Fibroblast of lung (primary cell): ENCODE measurements at places on chromosomes 3 and 15.

GRCh38 chr15:33055962-33056361 is 138.6 kb downstream of the FMN1 start:
- no peak for DNase-seq

- DNase-seq = no peak
Observed at GRCh38 chr3:13535905-13536304, 13.0 kb upstream of the FBLN2 start.

DNA sequence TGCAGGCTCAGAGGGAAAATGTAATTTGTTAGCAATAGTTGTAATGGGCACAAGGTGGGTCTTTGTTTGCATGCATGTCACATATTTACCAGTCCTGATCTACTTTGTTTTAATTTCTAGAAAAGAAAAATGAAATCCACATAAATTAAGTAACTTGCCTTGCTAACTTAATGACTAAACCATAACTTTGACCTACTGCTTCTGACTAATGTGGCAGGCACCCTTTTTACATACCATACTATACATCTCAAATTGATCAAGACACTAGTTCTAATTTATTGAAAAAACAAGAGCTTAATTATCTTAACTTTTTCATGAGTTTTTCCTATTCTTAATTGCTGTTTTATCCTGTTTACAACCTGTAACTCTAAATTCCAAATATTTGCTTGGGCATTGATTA is 93.2 kb downstream of the ATP11B start:
- DNase-seq = no peak

GRCh38 chr15:57554063-57554811 is 37.5 kb upstream of the MYZAP start:
- peak; percentile 62 for DNase-seq

DNA sequence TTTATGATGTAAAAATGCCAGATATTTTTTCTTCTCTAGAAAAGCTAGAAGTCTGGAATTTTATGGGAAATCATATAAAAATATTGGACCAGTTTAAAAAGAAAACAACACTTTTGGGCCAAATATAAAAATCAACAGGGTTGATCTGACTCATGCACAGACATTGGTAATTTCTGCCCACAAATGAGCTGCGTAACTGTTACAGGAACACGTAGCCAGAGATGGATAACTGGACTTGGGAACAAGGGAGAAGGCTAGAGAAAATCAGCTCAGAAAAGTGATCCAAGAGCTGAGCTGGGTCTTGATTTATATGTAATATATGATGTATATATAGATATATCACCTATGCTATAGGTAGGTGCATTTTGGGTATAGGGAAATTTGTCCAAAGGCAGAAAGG is 36.8 kb upstream of the NAALADL2 start:
- peak; percentile 3 for DNase-seq

DNA sequence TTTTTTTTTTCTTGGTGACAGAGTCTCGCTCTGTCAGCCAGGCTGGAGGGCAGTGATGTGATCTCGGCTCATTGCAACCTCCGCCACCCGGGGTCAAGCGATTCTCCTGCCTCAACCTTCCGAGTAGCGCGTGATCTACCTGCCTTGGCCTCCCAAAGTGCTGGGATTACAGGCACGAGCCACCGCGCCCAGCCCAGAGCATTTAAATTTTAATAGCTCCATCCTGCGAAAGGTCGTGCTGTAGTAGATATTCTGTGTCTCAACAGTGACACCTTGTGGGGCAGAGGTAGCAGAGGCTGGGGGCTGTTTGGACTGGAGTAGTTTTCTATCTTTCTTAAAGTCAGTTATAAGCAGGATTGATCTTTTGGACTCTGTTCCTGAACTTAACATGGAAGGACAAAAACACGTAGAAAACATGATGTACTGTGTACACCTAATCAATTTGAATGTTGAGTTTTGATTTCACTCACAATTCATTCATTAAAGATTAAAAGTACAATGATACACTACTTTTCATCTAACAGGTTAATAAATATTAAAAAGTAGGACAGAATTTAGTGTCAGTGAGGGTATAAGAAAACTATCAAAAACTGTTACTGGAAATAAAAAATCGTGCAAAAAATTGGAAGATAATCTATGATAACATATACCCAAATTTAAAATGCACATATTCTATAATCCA is 11.0 kb upstream of the PDCD6IP start:
- peak; percentile 62 for DNase-seq
